Stromal cell of bone marrow (primary cell): ENCODE measurements at places on chromosomes 2 and 18.

GRCh38 chr2:162435157-162435556, 91.2 kb downstream of the GCA start:
- no peak for DNase-seq

GRCh38 chr2:236165842-236166795, 2.1 kb downstream of the GBX2 start:
- no peak for DNase-seq

- no peak for DNase-seq
These were observed 125.3 kb downstream of the TWIST2 start for GRCh38 chr2:238973038-238973739.

DNA sequence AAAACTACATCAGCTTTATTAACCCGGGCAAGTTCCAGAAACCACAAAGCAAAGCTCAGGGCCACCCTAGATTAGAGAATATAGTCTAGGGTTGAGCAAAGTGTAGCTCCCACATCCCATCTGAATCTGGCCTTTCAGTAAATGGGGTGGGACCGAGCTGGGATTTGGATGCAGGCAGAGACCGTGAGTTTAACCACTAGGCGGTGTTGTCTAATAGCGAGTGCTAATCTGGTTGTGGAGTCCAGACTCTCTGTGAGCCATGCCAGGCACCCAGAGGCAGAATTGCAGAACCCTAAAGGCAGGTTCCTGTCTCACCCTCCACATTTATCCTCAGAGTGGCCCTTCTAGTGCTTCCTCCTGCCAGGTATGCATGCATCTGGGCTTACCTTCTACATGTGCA, 435.9 kb downstream of the TSN start:
- DNase-seq, result peak; percentile 5

DNA sequence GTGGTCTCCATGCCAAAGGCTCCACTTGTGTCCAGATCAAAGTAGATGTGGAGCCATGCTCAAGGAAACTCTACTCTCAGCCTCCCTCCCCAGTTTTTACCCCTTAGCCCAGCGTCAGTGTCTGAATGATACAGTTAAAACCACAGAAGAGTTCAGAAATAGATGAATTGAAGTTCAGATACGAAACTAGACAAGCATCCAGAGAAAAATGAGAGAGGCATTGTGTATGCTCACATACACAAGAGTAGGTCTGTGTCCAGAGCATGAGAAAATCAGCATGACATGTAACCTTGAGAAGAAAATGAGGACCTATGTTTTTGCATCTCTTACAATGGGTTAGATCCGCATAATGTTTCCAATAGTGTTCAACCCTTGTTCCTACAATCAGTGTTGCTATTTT, 612.8 kb upstream of the PKDCC start:
- no peak for DNase-seq

DNA sequence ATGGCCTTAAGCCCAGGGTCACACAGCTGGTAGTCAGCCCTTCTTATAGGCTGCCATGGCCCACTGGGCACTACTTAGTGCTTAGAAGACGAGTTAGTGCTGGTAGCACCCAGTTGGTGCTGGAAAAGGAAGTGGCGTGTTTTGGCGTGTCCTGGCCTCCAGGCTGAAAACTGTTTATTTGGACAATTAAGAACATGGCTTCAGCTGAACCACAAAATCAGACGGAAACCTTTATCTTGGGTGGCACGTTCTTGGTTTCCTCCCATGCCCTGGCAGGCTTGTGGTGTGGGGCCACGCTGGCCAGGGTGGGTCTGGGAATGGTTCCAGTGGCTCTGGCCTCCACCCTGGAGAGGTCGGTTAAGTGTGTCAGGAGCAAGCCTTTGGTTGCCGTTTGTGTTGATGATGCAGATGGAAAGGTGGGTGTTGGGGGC, 141.5 kb upstream of the HAAO start:
- DNase-seq, result no peak

- no peak for DNase-seq
These were observed 62.8 kb downstream of the EFEMP1 start for GRCh38 chr2:55860832-55861231.

DNA sequence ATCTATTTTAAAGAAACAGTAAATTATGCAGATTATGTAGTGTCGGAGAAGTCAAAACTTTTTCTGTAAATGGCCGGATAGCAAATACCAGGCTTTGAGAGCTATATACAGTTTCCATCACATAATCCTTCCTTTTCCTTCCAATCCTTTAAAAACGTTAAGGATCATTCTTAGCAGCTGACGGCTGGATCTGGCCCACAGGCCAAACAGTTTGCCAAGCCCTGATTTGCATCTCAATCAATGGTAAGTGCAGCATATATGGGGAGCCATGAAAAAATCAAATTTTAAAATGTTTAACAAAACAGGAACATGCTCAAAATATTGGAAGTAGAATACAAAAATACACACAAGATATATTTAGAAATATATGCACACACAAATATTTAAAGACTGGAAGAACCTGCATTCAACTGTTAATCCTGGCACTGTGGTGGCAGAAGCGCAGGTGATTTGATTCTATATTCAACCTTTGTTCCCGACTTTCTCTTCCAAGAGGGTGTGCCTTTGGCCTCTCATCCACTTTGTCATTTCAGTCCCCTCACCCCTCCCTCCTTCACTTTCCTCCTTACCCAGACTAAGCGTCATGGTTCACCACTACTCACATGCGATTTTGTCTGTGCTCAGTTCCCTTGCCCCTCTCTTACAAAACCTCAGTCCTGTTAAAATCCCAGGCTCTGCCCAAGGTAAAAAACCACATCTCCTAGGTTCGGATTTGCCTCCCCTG, 27.3 kb downstream of the NDUFA10 start:
- no peak for DNase-seq

DNA sequence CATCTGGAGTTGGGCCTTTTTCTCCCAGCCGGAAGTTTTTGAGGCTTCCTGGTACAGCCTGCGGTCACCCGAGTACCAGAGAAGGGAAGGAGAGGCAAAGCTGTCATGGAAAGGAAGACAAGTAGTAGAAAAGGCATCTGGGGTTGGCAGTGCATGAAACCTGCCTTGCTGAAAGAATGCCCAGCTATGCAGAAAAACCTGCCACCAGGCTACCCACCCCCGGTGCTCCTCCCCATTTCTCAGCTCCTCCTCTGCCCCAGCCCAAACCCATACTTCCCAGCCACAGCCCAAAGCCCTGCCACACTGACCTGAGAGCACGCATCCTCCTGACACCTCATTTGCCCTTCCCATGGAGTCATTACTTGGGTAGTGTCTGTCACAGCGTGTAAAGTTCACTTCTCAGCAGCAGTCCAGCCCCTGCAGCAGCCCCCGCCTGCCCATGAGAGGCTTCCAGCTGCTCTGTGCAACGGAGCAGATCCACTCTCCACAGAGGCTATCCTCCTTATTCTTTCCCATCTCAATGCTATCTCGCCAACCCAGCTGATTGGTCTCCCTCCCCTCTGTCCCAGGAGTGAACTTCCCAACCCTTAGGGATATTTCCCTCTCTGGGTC, 40.4 kb upstream of the MAL start:
- no peak for DNase-seq

DNA sequence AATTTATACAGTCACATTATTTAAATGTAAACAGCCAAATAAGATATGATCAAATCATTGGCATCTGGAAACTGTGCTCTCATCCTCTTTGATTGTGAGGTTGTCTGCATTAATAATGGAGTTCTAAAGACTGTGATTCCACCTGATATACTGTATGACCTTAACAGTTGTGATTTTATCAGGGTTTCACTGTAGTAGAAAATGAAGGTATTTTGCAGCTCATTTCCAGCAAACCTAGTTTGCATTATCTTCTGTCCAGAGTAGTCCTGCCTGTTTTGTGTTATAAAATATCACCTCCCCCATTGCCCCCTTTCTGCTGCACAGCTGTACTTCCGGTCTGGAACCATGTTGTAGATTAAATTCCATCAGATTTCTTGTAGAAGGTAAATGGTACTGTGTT, 731.6 kb upstream of the FANCL start:
- DNase-seq, result no peak

DNA sequence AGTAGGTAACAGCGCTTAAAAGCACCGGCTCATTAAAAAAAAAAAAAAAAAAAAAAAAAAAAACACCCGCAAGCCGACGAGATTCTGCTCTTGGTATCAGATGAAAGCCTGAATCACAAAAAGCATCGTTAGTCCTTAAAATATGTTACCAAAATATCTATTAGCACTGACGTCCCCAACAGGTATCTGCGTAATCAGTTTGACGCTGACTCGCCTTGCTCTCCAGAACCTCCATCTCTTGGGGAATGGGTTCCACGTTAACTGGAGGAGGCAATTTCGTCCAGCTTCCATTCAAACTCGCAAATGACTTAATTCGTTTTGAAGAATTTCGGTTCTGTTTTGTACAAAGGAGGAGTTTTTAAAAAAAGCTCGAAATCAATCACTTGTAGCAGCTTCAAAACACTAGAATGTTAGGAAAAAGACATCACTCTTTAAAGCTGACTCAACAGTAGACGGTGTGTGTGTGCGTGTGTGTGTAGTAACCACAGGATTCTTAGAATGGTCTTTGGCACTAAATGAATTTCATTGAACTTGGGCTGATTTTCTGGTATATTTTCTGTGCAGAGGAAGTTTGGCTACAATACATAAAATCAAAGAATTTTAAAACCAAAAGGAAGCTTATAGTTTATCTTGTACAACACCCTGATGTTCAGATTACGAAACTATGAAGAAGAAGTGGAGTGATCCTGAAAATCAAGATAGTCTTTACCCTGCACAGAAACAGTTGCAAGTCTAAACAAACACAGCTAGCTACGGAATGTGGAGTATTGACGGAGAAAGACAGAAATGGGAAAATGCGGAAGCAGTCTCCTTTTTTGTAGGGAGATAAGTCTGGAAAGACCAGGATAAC, 1.1 kb upstream of the PGAP1 start:
- peak; percentile 66 for DNase-seq
